ENCODE measurements at places on chromosomes 1 and 21. TPM values are rescaled to one million over a fixed set of nuclear protein-coding genes. Genes with fewer than 3 reads are reported as not detected.
A peak's percentile ranks its signal among the peaks of the same experiment; 100 is the strongest.

Gene KCNC4
- 0.37 TPM for total RNA-seq

Gene OR10J1
- total RNA-seq: not detected

- H3K27me3 ChIP-seq: no peaks in the 10 kb centered on the region
- no peak overlapping the region for H3K4me3 ChIP-seq
- no peak overlapping the region for H3K27ac ChIP-seq
- no peaks in the 10 kb centered on the region for H3K36me3 ChIP-seq
These were observed 220.9 kb upstream of the KCNK2 start for GRCh38 chr1:214861615-214862014.

DNA sequence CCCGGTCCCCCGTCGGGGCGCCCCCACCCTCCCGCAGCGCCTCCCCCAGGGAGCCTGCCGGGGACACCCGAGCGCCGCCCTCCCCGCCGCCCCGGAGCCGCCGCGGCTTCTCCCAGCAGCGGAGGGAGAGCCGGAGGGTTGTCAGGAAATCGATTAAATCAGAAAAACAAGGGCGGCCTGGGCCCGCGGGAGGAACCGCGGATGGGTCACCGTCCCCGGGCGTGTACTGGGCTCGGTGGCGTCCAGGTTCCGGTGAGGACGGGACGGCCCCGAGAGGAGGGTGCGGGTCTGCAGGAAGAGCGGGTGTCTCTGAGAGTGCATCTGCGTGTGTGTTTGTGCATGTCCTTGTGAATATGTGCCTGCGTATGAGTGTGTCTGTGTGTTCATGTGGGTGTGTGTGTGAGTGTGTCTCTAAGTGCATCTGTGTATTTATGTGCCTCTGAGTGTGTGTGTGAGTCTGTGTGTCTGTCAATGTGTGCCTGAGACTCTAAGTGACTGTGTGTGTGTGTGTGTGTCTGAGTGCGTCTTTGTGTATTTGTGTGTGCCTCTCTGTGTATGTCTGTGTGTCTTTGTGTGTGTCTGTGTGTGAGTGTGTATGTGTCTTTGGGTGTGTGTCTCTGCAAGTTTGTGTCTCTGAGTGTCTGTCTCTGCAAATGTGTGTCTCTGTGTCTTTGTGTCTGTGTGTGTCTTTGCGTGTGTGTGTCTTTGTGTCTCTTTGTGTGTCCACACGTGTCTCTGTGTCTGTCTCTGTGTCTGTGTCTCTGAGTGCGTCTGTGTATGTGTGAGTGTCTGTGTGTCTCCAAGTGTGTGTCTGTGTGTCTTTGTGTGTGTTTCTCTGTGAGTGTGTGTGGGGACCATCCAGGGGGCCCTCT is 1.1 kb downstream of the SPSB1 start:
- no peaks in the 10 kb centered on the region for H3K27me3 ChIP-seq
- peaks cover 27% of the 10 kb centered on the region for H3K4me1 ChIP-seq
- DNase-seq: no peak
- H3K36me3 ChIP-seq: no peaks in the 10 kb centered on the region
- peak overlapping the region; percentile 87 for H3K4me3 ChIP-seq

DNA sequence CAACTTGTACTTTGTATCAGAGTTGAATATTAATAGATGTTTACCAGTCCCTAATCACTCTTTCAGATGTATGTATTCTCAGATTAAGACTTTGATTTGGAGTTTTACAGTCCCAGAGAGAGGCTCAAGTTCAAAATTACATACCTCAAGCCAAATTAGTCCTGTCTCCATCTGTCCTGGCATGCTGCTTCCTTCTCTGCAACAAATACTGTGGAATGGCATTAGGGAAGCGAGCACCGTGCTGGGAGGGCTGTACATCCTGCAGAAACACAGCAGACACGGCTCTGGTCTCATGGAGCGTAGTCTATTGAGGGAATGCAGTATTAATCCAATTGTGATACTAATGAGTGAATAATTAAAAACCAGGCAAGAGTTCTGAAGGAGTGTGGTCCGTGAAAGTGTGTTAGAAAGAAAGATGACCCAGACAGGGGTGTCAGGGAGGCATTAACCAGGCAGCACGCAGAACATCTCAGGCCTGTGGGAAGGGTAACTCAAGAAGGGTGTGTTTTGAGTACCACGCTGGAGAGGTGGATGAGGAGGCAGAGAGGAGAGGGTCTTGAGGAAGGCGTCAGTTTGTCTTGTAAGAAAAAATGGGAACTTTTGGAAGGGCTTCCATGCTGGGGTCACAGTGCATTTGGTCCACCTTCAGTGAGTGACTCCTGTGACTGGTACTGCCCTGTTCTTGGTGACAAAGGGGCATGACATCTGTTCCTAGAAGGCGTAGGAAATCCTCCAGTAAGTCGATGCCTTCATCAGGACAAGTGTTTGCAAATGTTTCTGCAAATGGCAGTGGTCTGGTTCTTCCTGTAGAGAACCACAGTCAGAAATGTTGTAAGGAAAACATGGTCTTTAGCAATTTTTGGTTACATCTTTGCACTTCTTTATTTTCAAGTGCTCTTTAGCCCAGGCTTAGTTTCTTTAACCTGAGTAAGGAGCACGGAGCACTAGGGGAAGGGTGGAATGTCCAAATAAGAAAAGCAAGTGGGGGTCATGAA is 1.6 kb downstream of the RAB4A start:
- H3K36me3 ChIP-seq: no peaks in the 10 kb centered on the region
- no peaks in the 10 kb centered on the region for H3K4me1 ChIP-seq
- H3K27me3 ChIP-seq: no peaks in the 10 kb centered on the region
- no peak for DNase-seq
- H3K27ac ChIP-seq: peak overlapping the region; percentile 95
- H3K4me3 ChIP-seq: peak overlapping the region; percentile 77

DNA sequence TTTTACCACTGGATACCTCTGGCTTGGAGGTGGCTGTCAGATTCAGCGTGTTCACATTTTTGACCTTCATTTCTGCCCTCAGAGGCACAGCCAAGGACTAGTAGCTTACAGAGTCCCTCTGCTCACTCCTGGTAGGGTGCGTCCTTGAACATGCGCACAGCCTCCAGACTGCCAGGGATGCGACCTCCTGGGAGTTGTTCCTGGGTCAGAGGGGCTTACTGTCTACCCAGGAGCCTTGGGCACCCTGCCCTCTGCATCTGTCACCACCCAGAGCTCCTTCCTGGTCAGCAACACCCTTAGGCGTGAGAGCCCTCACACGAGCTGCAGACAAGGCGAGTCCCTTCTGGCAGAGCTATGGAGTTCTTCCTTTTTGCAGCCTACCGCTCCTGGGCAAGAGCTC is 1.7 kb downstream of the SLX9 start:
- no peak overlapping the region for H3K4me3 ChIP-seq
- peaks cover 7% of the 10 kb centered on the region for H3K36me3 ChIP-seq
- DNase-seq: no peak
- H3K27ac ChIP-seq: no peak overlapping the region
- H3K4me1 ChIP-seq: no peaks in the 10 kb centered on the region
- no peaks in the 10 kb centered on the region for H3K27me3 ChIP-seq

GRCh38 chr1:151130987-151131586 is 15.3 kb downstream of the SEMA6C start:
- DNase-seq: peak; percentile 76
- no peaks in the 10 kb centered on the region for H3K4me1 ChIP-seq
- H3K4me3 ChIP-seq: peak overlapping the region; percentile 26

DNA sequence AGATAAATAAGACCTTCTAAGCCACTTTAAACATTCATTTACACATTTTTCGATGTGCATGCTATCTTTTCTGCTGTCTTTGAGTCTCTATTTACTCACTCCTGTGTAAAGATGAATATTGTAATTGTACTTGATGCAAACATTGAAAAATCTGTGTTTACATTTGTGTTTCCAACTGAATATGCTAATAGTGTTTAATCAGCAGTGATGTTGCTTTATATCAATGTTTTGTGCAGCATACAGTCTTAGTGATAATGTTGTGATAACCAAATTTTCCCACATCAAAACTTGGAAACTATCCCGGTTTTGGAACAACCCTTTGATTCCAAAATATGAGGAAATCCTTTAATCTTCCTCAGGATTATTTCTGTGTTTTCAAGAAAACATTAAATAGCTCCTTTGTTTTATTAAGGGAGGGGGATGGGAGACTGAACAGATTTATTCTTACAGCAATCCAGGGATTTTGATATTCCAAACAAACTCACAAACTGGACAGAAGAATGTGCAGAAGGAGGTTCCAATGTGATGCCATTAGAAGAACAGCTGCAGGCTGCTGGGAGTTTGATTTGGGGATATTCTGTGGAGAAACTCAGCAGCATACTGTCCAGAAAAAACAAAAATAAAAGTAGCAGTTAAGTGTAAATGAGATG is 248.0 kb downstream of the S1PR1 start:
- H3K27ac ChIP-seq: no peak overlapping the region
- DNase-seq: no peak
- H3K27me3 ChIP-seq: no peaks in the 10 kb centered on the region
- H3K4me1 ChIP-seq: no peaks in the 10 kb centered on the region
- H3K4me3 ChIP-seq: no peak overlapping the region
- no peaks in the 10 kb centered on the region for H3K36me3 ChIP-seq

Gene EFCAB7
- 1.5 TPM for total RNA-seq

GRCh38 chr1:22831729-22832413 is 121.2 kb downstream of the EPHB2 start:
- no peak for DNase-seq
- no peaks in the 10 kb centered on the region for H3K36me3 ChIP-seq
- no peaks in the 10 kb centered on the region for H3K27me3 ChIP-seq
- H3K4me1 ChIP-seq: no peaks in the 10 kb centered on the region
- no peak overlapping the region for H3K4me3 ChIP-seq

DNA sequence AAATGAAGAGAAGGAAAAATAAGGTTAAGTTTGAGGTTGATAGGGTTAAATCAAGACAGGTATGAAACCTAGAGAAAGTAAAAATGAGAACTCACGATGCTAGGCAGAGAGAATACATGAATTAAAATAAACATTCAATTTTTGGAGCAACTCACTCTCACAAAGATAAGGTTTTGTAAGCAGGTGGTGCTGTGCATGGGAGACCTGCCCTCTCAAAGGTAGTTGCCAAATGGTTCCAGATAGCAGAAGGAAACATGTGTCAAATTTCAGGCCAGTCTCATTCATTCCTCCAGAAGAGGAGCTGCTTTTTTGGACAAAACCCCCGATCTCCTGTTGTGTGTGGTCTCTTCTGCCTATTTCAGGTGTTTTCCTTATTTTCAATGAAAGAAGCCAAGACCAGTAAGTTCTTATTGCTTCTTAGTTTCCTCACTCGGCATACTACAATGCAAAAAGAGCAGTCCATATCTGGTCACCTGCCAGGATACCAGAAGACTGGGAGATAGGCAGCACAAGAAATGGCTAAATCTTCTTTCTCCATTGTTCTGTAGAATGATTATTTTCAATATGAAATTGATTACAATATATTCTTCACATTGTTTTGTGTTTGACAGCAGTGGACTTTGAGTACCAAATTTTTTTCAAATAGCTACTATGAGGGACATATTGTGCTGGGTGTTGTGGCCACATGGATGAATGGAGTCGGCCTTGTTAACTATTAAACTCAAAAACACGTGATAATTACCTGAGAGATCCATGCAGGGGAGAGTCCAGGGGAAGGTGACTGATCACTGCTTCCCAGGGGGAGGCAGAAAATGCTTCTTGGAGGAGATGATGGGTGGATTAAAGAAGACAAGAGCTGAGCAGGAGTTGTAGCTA is 3.6 kb downstream of the CR1L start:
- peaks cover 5% of the 10 kb centered on the region for H3K4me1 ChIP-seq
- H3K36me3 ChIP-seq: no peaks in the 10 kb centered on the region
- no peak for DNase-seq
- H3K27ac ChIP-seq: no peak overlapping the region

GRCh38 chr21:45544449-45545235 is 2.4 kb upstream of the SLC19A1 start:
- no peak for DNase-seq
- no peak overlapping the region for H3K4me3 ChIP-seq
- H3K27me3 ChIP-seq: no peaks in the 10 kb centered on the region
- no peak overlapping the region for H3K27ac ChIP-seq
- no peaks in the 10 kb centered on the region for H3K4me1 ChIP-seq

DNA sequence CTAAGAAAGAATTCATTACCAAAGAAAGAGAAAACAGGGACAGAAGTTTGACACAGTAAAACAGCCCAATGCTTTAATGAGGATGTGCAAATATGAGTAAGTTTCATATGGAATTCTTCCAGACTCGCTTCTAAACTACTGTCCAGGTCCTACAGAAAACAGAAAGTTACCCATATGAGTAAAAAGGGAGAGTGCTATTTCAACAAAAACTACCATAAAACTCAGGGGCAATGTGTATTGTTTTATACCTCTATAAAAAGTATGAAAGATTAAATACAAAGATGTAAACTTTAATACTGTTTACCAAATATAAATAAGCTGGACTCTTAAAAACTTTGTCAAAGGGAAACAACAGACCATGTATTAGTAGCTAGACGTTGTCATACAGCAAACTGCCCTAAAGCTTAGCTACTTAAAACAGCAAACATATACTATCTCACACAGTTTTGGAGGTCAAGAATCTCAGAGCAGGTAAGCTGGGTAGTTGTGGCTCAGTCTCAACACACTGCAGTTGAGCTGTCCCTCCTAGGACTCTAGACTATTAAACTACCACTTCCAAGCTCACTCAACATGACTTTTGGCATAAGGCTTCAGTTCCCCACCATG is 174.9 kb downstream of the COP1 start:
- no peak overlapping the region for H3K4me3 ChIP-seq
- H3K4me1 ChIP-seq: peaks cover 9% of the 10 kb centered on the region
- H3K36me3 ChIP-seq: no peaks in the 10 kb centered on the region
- no peaks in the 10 kb centered on the region for H3K27me3 ChIP-seq
- DNase-seq: no peak

Gene TFF2
- total RNA-seq: 0.57 TPM

DNA sequence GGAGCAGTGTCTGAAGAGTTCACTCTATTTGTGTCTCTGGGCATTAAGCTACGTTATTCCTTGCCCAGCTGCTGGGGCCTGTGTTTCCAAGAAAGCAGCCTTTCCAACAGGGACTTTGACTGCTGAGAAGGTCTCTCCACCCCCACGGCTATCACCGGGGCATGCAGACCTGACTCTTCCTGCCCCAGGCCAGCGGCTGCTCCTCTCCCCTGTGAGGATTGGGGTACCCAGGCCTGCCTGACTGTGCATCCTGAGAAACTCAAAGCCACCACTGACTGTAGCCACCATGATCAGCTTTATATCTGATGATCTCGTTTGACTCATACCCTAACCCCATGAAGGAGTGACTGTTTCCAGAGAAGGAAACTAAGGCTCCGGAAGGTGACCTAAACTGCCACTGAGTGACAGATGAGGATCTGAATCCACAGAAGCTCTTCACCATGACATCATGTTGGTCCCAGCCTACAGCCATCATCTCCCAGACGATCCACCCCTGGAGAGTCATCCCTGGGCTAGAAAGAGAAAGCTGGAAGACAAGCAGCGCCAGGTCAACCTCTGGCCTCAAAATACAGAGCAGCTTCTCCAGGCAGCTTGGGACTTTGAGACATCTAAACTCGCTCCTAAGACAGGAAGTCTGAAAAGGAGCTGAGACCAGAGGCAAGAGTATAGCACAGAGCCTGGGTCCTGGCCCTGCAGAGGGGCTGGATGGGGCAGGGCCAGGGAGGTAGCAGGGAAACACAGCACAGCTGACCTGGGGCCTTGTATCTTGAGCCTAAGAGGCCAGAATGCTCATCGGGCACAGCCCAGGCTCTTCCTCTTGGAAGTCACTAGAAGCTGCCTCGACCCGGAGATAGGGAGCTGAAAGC is 244.0 kb upstream of the VAMP3 start:
- no peak overlapping the region for H3K4me3 ChIP-seq
- no peaks in the 10 kb centered on the region for H3K27me3 ChIP-seq
- no peak overlapping the region for H3K27ac ChIP-seq
- H3K4me1 ChIP-seq: no peaks in the 10 kb centered on the region

Gene CCDC18
- 4.3 TPM for total RNA-seq
